ENCODE measurements at places on chromosomes 4 and X. TPM values are rescaled to one million over a fixed set of nuclear protein-coding genes. Genes with fewer than 3 reads are reported as not detected.
A peak's percentile ranks its signal among the peaks of the same experiment; 100 is the strongest.

GRCh38 chr4:3820016-3820805 is 54.0 kb downstream of the ADRA2C start:
- no peak overlapping the region for H3K4me3 ChIP-seq
- no peak overlapping the region for H3K27ac ChIP-seq
- peak; percentile 59 for DNase-seq

DNA sequence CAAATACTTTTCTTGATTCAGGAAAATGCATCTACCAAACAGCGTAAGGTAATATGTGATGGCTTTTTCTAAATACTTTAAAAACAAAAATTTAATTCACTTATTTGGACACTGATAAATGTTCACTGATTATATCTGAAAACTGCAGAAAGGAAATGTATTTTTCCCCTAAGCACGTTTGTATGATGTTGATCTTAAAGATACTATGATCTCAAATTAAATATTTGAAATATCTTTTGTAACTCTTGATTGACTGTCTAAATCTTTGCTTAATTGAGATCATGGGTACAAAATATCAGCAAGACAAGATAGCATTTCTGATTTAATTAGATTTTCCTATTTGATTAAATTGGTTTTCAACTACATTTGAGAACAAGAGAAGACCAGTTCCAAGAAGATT is 281.0 kb upstream of the UGT8 start:
- H3K36me3 ChIP-seq, result no peaks in the 10 kb centered on the region
- H3K27me3 ChIP-seq, result no peaks in the 10 kb centered on the region
- H3K27ac ChIP-seq, result no peak overlapping the region
- H3K4me3 ChIP-seq, result no peak overlapping the region

- H3K27me3 ChIP-seq, result no peaks in the 10 kb centered on the region
- H3K4me3 ChIP-seq, result no peak overlapping the region
- no peaks in the 10 kb centered on the region for H3K36me3 ChIP-seq
- no peak for DNase-seq
- no peaks in the 10 kb centered on the region for H3K4me1 ChIP-seq
Observed at GRCh38 chr4:108804648-108805273, 41.9 kb upstream of the ETNPPL start.

- H3K4me3 ChIP-seq, result no peak overlapping the region
- H3K36me3 ChIP-seq, result no peaks in the 10 kb centered on the region
- no peak for DNase-seq
- H3K27ac ChIP-seq, result no peak overlapping the region
- H3K4me1 ChIP-seq, result no peaks in the 10 kb centered on the region
- H3K27me3 ChIP-seq, result no peaks in the 10 kb centered on the region
Observed at GRCh38 chrX:135408794-135409193, 12.9 kb upstream of the SMIM10L2A start.

CLIC2 gene
- total RNA-seq, result 1.2 TPM

Measured in osteoblast (primary cell).